Brain microvascular endothelial cell (primary cell): ENCODE measurements at places on chromosomes 1 and 21.

GRCh38 chr1:219427403-219427802 lies 185.5 kb downstream of the ZC3H11B start:
- DNase-seq, result no peak

DNA sequence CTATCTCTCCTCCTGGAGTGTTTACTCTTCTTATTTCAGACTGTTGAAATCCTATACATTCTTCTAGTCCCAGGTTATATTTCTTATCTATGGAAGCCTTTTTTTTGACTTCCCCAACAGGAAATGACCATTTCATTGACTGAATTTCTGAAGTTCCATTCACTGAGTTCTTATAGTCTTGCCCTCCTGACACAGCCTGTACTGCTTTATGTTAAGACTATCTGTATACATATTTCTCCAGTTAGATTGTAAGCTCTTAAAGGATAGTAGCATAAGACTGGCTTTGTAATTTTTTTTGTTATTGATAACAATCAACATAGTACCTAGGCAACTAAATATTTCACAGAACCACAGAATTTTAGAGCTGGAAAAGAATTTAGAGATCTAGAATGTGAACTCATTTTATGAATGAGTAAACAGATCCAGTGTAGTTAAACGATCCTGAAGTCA lies 14.9 kb upstream of the MACF1 start:
- DNase-seq, result peak; percentile 66

GRCh38 chr1:43796111-43796581 lies 88.8 kb downstream of the ST3GAL3 start:
- DNase-seq, result peak; percentile 50

DNA sequence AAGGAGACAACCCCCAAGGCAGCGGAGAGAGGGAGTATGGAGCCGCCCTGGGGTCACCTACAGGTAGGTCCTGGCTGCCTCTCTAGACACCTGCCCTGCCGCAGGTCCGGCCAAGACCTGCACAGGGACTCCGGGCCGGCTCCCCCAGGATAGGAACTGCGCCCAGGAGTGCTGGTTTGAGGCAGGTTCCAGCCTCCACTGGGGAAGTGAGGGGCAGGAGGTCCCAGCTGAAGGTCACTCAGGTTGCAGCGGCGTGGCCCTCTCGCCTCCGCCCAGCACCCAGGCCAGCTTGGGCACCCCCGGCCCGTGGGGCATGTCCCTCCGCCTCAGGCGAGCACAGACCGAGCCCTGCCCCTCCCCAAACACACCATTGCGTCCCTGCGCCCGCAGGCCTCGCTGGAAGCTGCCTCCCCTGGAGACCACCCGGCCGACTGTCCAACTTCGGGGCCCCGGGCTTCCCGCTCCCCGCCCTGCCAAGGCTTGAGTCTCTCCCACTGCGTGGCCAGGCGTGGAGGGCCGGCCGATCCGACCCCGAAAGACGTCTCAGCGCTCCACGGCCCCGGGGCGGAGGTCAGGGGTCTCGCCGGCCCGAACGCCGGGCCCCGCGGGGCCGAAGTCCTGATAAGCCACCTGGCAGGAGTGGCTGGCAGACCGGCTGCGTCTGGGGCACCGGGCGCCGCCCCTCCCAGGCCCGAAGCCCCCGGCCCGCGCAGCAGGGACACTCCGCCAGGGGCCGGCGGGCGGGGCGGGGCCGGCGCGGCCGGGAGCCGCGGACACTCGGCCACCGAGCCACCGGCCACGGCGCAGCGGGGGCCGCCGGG lies 1.4 kb upstream of the SKI start:
- DNase-seq, result no peak

DNA sequence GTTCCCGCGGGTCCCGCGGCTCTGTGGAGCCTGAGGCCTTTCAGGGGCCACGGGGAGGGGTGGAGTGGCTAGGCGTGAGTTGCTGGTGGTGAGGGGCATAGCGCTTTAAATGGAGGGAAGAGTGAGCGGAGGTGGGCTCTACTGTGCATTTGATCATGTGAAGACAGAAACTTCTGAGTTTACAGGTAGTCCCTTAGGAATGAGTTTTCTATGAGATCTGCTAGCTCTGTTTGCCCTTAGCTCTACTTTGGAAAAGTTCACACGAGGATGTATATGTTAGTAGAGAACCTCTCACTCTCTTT lies 593 bp downstream of the ST6GALNAC3 start:
- no peak for DNase-seq
